ENCODE measurements at places on chromosomes 2 and 18.

DNA sequence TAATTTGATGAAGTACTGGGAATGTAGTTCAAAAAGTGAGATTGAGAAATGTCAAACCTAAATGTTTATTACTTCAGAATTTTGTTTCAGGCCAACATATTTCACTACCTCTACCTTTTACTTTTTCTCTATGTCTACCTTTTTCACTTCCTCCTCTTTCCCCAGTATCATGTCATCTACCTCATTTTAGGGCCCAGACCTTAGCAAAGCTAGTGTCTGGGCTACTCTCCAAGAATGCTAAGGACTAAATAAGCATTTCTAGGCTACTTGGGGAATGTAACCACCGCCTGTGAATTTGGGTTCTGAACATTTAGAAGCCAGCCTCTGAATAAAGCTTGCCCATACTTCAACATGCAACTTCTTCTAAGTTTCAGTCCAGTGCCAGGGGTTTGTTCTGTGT lies 330.4 kb downstream of the SLC4A3 start:
- no peak for DNase-seq

- no peak for DNase-seq
Observed at GRCh38 chr2:72148837-72149555, 1.3 kb upstream of the CYP26B1 start.

DNA sequence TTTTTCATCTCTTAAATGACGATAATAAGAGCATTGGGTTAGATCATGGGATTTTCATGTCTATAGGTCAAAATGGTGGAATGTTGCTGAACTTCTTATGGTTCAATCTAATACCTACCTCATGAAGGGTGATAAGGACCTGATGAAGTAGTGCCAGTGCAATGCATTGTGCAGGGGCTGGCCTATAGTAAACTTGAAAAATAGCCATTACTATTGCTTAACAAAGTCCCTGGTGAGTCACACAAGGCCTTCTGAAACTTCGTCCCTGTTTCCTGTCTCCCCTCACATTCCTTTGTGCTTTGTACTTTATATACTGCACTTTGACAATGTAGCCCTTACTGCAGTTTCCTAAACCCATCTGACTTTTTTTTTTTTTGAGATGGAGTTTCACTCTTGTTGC lies 515.9 kb downstream of the SLC4A3 start:
- no peak for DNase-seq

DNA sequence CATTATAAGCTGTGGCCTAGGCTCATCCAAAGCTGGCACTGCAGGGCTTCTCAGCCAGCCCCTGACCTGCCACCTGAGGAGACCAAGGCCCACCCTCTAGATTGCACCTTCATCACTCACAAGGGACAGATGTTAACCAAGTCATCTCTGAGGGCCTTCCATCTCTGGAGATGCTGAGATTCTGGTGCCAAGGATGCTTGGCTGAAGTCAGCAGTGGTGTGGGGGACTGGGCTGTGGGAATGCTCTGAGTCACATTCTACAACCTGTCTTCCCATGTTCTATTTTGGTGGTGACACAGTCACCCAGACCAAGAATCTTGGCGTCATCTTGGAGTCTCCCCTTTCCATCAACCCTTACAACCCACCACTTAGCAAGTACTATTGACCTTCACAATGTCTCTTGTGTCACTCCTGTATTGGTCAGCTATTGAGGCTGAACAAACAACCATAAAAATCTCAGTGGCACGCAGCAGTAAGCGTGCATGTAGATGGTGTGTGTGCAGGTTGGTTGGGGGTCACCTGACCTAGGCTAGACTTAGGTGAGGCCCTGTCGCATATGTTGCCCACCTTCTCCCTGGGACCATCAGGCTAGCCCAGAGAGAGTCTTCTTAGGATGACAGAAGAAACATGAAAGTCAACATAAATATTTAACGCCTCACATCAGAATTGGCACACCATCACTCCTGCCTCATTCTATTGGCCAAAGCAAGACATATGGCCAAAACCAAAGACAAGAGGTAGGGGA lies 135.0 kb downstream of the SMAD7 start:
- no peak for DNase-seq

DNA sequence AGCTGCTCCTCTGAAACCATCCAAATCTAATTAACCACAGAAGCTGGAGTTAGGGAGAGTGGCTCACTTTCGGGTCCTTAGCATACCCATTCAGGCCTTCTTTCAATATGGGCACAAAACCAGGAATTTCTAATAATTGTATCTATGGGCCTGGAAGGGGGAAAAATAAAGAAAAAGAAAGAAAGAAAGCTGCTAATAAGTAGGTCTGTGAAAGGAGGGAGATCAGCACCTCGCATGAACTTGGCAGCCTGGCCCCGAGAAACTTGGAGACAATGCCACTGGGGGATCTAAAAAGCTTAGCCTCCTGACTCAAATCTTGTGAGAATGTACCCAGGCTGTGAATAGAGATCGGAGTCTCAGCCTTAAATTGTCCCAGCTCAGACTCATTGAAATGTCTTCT lies 252.1 kb upstream of the SLC14A2 start:
- DNase-seq: no peak

- no peak for DNase-seq
Observed at GRCh38 chr2:120815292-120815691, 79.6 kb downstream of the GLI2 start.

- DNase-seq: no peak
Observed at GRCh38 chr18:49226243-49227000, 234.0 kb downstream of the DYM start.

DNA sequence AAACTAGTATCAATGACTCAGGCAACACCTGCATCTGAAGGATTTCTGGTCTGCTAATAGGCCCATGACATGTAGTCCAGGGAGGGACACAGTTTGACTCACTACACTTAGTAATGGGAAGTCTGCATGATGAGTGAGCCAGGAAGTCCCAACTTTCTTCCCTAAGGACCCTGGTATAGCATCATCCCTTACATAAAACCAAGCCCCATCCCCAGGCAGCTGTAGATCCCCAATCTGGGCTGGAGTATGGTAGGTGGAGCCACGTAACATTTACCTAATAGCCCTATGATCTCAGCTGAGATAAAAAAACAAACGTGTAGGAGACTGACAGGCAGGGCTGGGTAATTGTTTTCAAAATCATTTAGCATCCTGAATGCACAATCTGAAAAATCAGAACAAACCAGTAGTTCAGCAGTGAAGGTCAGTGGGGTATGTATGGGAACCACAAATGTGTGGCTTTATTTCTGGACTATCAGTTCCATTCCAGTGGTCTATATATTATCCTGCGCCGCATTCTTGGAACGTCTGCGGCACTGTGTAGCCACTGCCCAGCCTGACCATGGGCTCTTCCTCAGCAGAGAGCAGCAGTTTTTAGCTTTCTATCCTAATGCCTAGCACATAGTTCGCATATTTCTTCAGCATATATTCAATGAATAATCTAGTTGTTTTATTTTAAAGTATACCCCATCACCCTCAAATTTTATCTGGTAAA lies 33.5 kb downstream of the EPB41L3 start:
- no peak for DNase-seq

GRCh38 chr2:229920011-229920641 lies 1.7 kb downstream of the TRIP12 start:
- DNase-seq: peak; percentile 26

DNA sequence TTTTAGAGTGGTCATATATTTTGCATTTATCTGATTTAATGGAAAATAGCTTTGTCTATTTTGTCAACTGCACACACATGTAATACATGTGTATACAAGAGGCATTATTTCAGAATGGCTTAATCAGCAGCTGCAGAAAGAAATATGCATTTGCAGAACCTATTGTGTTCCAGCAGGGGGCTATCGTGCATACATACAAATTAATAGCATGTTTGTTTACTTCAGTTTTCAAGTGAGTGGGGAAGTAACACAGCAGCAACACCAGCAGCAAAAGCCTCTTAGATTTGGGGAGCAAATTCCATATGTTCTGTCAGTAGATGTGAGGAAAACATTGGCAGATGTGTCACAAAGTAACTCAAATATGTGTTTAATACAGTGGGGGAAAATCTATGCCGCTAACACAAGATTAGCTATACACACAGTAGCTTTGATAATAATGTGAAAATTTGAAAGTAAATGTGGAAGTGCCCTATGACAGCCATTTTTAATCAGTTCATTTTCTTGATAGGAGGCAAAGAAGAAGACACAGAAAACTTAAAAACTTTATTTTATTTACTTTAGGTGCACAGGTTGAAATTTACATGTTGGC lies 218.1 kb downstream of the WDR7 start:
- peak; percentile 21 for DNase-seq

- no peak for DNase-seq
Observed at GRCh38 chr18:39693359-39693758, 2127.8 kb upstream of the CELF4 start.

- no peak for DNase-seq
Observed at GRCh38 chr2:241274127-241274526, 41.3 kb downstream of the HDLBP start.

GRCh38 chr18:75132931-75133525 lies 75.9 kb downstream of the PTGR3 start:
- DNase-seq: no peak

- DNase-seq: no peak
Observed at GRCh38 chr2:240289701-240290431, 145.6 kb upstream of the GPC1 start.

DNA sequence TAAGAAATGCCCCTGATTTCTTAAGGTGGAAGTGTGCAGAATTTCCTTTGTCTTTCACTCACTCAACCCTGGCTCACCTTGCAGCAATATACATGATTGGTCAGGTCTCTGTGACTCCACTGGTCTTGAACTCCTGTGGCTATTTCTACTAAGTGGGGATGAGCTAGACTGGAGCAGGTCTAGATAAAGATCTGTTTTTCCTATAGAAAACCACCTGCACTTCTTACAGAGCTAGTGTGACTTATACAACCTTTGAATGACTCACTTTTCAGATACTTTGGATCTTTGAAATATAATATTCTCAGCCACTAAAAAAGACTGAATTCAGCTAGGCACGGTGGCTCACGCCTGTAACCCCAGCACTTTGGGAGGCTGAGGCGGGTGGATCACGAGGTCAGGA lies 98.5 kb upstream of the KCTD1 start:
- no peak for DNase-seq

- no peak for DNase-seq
Observed at GRCh38 chr2:176272870-176273459, 3.7 kb downstream of the MTX2 start.

DNA sequence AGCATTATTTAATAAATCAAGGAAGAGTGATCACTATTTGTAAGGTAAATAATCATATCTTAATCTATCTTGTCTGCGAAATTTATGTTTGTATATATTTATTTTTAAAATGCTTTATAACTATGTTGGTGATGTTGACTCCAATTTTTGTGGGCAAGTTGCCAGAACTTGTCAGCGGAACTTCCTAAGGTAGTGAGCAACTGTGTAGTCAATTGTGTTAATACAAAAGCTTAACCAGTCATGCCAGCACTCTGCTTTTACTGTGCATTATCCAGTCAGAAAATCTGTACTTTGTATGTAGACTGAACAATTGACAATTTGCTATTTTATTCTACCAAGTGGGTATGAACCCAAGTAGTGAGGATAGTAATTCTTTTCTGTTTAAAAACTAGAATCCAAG lies 61.9 kb upstream of the RND3 start:
- DNase-seq: no peak

- DNase-seq: no peak
Observed at GRCh38 chr2:18402-19271, 27.7 kb downstream of the FAM110C start.

DNA sequence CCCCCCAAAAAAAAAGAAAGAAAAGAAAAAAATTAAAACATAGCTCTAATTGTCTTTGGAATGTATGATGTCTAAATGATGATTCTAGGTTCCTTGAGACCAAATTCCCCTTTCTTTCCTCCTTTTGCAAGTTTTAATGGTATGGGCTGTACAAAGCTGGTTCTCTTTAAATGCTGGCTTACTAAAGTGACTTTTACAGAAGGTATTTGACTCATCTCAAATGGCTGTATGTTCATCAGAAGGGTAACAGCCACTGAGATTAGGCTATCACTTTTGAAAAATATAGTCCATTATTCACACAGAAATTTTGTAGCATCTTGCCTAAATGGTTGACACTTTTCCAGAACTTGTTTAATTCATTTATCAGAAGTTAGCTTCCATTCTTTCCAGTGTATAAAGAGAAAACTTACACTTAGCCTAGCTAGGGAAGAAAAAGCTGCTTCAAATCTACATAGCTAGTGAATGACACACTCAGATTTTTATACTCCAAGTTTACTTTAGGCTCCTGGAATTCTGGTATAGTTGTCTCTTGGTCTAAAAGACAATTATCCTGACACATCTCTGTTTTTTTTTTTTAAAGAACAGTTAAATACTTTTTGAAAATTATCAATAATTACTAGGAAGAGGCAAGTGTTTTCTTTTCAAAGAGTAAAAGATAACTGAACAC lies 622.6 kb downstream of the LRP1B start:
- DNase-seq: no peak

DNA sequence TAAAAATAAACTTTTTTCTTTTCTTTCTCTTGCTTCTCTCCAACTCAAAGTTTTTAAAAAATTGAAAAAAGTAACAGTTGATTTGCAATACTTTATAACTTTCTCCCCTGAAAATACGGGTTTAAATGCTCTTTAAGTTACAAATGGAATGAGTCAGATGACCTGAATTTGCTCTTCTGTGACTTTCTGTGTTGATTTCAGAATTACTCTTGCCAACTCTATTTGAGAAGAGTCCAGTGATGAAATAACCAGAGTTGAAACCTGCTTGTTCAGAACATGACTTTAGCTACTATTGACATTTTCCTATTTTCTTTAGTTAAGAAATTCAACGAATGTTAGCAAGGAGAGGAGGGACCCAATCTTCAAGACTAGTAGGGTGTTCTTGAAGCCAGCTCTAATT lies 146.1 kb upstream of the ZSWIM2 start:
- DNase-seq: no peak
